NCI-H1694 (cell line): ENCODE measurements at places on chromosomes 3 and 15.

DNA sequence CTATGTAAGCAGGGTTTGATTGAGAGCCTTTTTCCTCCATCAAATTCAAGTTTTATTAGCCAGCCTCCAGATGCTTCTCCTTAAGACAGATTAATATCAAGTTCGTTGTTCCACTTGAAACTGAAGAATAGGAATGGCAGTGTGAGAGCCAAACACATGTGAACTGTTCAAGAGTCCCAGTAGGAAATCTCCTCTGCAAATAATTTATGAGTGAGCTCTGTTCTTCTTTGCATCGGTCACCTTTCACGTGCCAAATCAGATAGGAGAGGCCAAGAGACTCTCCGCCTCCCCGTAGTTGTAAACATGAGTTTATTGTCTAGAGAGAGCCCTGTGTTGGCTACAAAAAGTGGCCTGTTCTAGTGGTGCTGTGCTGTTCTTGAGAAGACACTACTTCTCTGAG lies 372.1 kb upstream of the NR2F2 start:
- no peak for DNase-seq

DNA sequence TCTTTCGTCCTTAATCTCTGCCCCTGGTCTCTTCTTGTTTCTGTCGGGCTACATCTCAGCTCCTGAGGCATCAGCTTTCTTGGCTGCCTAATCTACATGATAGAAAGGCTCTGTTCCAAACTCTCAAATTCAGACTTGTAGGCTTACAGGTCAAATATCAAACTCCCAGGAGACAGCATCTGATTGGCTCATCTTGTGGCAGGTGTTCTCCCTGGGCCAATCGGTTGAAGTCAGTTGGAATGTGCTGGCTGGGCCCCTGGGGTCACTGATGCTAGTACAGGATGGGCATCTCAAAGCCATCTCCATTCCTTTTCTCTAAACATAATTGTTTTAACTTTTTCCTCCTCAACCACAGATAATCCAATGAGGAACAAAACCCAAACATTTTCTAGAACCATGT lies 198.7 kb downstream of the CNTN3 start:
- DNase-seq: no peak

DNA sequence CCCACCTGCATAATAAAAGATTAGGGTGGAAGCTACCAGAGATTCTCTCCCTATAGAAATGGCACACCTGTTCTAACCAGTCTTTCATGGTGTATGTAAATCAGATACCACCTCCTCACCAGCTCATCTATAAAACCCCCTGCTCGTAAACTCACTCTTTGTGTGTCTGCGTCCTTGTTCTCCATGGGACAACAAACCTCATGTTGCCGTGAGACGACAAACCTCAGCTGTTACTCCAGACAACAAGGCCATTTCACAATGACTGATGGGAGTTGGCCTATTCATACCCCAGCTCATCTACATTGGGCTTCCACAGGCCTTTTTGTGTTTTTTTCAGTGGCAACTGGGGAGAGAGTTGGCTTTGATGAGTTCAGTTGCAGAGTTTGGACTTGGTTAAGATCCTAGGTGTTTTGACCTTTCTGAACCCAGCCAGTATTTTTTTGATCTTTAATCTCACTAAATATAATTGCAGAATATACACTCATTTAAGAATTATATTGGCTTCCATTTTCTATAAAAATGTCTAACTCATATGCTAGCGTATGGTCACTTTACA lies 96.6 kb upstream of the LRIG1 start:
- DNase-seq: no peak

DNA sequence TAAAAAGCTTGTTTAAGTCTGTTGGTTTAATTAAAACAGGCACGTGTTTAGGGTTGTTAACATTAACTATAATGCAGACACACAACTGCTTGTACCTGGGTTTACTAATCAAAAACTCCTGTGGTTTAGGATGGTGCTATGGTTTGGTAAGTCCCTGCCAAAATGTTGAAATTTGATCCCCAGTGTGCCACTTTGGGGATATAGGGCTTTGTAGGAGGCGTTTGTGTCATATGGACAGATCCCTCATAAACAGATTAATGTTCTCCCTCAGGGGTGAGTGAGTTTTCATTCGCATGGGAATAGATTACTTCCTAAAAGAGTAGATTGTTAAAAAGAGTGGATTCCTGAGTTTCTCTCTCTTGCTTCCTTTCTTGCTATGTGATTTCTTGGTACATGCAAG lies 18.7 kb upstream of the GK5 start:
- DNase-seq: no peak

DNA sequence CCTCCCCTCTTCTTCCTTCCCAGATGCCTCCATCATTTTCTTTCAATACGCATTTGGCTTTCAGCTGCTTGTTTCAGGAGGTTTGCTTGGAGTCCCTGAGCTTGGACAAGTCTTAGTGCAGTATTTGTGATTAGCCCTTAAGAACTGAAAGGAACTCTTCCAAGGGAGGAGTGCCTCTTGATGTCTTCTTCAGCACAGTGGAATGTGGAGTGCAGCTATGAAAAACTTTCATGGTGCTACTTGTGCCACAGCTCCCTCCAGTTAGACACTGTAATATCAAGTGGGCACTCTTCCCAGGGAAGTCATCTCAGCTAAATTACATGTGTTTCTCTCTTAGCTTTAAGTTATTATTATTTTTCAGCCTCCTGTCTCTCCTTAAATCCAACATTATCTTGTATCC lies 173.1 kb downstream of the NECTIN3 start:
- no peak for DNase-seq

- DNase-seq: no peak
These were observed 43.4 kb upstream of the SEC22A start for GRCh38 chr3:123158330-123158729.

- DNase-seq: no peak
These were observed 119.6 kb downstream of the ASB7 start for GRCh38 chr15:100721758-100722550.

DNA sequence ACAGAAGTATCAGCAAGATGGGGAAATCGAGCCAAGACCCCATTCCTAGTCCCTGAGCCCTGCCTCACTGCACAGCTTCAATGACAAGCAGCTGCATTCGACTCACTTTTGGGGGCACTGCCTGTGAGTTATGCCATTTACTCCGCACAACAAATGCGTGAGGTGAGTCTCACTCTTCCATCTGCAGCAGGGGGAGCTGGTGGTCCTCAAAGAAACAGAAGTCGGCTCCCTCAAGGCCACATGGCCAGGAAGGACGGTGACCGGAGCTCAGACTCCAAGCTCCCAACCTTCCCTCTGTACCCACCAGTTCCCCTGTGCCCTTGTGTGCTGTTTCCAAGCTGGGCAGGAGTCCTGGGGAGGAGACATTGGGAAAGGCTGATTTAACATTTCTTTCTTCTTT lies 127.7 kb upstream of the IQSEC1 start:
- no peak for DNase-seq

DNA sequence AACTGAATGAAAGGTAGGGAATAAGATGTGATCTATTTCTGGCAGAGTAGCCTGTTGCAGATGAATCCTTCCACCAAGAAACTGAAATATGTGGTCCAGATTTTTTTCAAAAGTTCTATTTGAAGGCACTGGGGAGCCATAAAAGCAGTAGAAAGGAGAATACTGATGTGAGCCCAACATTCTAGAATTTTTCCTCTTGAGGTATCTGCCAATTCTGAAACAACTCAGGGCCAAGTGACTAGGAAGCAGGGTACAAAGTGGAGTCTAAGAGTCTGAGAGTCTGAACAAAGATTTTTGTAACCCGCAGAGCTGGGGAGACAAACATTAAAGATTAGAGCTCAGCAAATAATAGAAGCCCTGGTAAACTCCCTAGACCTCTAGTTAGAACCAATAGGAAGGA lies 58.3 kb upstream of the SLCO3A1 start:
- DNase-seq: no peak

DNA sequence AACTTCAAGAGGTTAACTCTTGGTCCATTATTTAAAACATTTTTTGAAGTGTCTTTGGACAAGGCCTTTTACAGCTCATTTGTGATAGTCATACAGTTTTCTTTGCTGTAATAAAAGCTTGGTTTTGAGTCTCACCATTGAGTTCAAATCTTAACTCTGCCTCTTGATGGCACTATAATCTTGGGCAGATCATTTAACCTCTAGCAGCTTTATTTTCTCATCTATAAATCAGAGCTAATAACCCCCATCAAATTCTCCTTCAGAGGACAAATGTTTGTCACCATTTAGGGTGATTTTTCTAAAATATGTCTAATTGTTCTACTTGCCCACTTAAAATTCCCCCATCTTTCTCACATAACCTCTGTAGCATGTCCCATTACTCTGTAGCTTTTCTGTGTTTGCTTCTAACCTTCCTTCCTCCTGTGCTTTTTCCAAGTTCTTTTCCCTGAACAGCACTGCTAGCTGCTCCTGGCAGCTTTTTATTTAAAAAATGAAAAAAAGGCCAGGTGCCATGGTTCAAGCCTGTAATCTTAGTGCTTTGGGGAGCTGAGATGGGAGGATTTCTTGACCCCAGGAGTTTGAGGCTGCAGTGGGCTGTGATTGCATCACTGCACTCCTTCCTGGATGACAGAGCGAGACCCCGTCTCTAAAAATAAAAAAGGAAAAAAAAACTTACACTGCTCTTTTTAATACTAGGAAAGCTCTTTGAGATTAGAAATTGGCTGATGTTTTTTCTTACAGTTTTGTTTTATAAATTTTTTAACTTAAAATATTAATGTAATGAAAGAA lies 28.5 kb downstream of the UBE2E1 start:
- DNase-seq: no peak

- DNase-seq: no peak
These were observed 170.9 kb upstream of the NR2E3 start for GRCh38 chr15:71639471-71639870.

GRCh38 chr3:72678867-72679266 lies 169.4 kb downstream of the SHQ1 start:
- no peak for DNase-seq

DNA sequence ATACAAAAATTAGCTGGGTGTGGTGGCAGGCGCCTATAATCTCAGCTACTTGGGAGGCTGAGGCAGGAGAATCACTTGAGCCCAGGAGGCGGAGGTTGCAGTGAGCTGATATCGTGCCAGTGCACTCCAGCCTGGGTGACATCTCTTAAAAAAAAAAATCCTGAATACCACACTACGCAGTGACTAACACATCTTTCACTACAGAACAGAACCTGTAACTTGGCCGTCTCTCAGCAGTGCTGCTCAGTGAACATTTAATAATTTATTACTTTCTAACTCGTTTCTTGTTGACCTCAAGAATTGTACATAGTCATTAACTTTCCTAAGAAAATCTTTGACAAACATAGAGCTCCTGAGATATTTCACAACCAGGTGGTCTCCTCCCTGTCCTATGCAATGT lies 3.8 kb downstream of the GREM1 start:
- DNase-seq: no peak

GRCh38 chr3:31924610-31925270 lies 56.3 kb downstream of the OSBPL10 start:
- DNase-seq: no peak

DNA sequence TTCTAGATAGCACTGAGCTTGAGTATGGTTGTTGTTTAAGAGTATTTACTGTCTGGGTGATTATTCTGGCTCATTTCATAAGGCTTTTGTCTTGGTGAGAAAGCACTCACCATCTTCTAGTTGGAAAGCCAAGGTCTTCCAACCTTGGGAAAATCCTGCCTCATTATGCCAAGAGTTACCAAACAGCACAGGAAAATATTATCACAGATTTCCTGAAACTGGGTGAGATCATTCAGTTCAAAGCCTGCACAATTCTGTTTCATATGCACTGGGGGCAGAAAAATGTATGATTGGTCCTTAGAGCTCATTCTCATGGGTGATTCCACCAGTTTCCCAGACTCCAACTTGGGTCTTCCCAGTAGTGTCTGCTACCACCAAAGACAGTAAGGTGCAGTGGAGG lies 291.8 kb downstream of the RORA start:
- no peak for DNase-seq

- DNase-seq: no peak
These were observed 23.7 kb downstream of the CRYGS start for GRCh38 chr3:186520431-186520830.

GRCh38 chr3:90031121-90031520 lies 923.7 kb downstream of the EPHA3 start:
- no peak for DNase-seq

GRCh38 chr15:41606997-41607396 lies 48.0 kb downstream of the TYRO3 start:
- DNase-seq: peak; percentile 28

DNA sequence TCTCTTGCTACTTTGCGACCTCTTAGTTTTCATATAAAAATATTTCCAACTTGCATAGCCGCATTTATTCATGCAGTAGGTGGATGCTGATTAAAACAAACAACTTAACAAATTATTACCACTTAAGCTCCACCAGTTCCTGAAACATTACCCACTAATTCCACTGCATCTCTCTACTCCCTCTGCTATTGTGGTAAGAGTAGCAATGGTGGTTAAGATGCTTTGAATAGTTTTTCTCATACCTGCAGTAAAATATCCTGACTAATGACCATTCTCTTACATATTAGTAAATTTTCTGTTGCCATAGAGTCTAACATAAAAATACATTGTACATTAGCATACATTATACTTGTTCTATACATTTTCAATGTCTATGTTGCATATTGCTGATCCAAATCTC lies 397.6 kb upstream of the PLSCR5 start:
- DNase-seq: no peak

DNA sequence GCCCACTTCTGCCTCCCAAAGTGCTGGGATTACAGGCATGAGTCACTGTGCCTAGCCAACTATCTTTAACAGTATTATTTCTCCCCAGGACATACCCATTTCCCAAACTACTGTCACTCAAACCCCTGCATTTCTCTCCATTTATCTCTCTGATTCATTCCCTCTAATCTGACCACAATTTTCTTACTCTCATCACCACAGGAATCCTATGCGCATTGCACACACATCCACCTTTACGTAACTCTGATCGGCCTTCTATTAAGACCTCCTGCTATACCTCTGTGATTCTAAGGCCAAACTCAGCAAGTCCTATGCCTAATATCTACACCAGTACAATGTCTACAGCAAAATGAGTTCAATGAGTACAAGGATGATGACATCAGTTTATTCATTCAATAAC lies 235.0 kb downstream of the ULK4 start:
- DNase-seq: no peak

DNA sequence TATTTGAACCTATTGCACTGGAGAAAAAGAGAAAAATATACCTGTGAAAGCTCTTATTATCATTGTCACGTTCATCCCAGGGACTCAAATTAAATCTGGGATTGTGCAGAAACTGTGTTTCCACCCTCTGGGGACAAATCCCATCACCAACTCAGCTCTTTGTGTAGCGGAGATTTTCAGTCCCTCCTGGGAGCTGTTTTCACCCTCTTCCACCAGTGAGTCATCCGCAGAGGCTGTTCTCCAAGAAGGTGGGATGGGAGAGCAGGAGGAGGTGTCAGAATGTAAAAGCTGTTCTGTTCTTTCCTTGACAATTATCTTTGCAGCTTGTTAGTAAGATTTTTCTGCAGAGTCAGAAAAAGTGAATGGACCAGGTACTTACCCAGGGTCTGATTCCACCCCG lies 28.0 kb downstream of the SV2B start:
- no peak for DNase-seq

GRCh38 chr3:179021119-179021903 lies 50.3 kb downstream of the ZMAT3 start:
- no peak for DNase-seq

- no peak for DNase-seq
These were observed 990.5 kb downstream of the OTOL1 start for GRCh38 chr3:162487138-162487537.
